ENCODE measurements at places on chromosomes 1 and 21.
A peak's percentile ranks its signal among the peaks of the same experiment; 100 is the strongest.

DNA sequence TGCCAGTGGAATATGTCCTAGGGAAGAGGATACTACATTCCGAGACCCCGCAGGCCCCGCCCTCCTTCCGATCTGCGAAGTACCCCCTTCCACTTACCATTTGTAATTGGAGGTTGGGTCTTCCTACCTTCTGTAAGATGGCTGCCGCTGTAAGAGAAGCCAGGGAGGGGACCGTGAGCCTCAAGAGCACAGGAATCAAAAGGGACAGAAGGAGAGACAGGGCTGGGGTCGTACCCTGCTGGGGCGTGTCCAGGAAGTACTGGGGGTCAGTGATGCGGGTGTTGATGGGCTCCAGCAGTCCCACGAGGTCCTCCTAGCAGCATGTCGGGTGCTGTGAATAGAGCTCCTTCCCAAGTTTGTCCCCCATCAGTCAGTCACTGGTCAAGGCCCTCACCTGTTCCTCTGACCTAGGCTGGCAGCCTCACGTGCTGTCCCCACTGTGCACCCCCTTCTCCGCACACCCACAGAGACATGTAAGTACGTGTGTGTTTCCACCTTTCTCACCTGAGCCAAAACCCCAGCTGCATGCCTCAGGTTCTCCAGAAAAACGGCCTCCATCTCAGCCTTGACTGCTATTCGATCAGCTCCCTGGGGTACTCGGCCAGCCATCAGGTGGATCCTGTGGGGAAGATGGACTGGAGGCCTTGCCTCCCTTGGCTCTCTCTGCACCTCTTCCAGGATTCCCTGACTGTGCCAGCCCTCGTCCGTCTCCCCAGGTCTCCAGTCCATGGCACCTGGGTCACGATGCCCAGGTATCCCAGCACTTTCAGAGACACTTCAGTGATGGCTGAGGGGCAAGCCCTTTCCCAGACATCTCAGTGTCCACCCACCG lies 1.8 kb downstream of the HYI start:
- DNase-seq, result no peak

DNA sequence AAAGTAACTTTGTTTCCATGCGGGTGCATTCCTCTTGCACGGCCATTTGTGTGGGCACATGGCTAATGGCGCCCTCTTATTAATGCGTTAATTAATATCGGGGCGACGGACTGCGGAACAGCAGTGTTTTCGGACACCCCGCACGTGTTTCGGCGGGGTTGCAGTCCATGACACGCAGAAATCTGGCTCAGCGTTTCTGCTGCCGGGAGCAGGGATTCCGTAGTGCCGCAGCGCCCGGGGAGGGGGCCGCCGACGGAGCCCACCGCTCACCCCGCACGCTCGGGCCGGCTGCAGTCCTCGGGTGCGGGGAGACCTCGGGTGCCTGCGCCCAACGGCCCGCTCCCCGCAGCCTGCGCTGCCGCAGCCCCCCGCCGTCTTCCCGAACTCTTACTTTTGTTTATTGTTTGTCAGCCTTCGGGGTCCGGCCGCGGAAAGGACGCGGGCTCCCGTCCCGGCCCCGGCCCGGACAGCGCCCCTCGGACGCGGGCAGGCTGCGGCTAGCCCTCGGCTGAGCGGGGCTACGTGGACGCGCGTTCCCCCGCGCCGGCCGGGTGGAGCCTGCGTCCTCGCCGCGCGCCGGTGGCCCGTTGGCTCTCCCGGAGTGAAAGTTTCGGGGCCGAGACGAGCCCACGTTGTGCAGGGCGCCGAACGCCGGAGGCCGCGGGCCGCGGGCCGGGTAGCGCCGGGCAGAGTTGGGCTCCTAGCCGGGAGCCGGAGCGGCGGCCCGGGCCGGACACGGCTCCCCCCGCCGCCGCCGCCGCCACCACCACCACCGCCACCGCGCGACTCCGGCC lies 849 bp downstream of the NFIA start:
- DNase-seq, result no peak

DNA sequence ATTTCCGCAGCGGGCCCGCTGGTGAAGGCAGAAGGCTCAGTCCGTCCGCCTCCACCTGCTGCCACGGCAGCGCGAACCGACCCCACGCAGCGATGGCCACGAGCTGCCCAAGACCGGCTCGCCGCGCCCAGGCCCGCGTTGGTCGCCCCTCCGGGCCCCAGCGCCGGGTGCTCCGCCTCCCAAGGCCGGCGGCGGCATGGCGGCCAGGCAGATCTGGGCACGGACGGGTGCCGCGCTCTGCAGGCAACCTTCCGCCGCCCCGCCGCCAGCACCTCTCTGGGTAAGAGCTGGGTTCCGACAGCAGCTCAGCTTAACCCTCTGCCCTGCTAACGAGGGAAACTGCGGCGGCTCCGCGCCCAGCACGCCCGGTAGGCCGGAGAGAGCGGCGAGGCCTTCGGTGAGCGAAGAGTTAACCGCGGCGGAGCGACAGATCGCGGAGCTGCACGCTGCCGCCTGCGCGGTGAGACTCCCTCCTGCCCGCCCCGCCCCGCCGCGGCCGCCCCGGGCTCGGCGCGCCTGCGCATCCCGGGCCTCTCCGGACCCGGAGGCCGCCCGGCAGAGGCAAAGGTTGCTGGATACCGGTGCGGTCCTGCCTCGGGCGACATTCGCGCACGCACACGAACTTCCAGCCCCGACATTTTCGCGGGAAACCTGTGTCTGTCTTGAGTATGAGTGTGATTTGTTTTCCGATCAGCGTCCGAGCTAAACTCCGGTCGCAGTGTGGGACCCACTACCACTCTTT lies at the start of gene C1orf53:
Gene C1orf53 (plus strand): TSS at position 177 of the 742 bp plus-strand sequence. CDS start 20 bp downstream, at position 197.
- peak; percentile 84 for DNase-seq

GRCh38 chr21:21845901-21846300 lies 847.7 kb downstream of the NCAM2 start:
- DNase-seq, result no peak

DNA sequence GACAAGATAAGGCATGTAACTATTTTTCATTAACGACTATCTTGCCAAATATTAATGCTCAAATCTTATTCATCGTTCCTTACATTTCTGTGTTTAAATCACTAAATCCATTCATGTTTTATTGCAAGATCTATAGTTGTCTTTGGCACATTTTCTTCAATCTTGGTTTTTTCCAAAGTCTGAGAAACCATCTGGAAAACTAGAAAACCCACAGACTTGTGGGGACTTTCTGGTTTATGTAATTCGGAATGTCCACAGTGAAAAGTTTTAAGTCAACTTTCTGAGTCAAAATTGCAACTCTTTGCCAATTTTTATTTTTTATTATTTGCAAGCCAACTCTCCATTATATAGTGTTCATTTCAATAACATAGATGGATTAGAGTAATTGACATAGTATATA lies 520.8 kb upstream of the ADAMTS5 start:
- DNase-seq, result no peak

DNA sequence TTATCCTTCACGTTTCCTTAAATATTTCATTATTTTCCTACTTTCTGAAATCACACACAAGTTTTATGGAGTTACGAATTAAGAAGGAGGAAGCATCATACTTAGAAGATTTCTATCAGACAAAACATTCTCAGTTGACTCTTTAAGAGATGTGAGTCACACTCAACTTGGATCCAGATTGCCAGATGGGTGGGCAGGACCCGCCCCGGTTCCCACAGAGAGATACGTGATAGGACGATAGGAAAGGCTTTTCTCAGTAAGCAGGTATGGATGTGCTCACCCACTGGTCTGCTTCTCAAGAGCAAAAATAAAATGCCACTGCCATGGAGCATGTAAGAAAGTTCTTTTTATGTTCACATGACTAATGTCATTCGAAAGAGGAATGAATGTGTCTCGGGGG lies 392.6 kb downstream of the MRPL39 start:
- no peak for DNase-seq

DNA sequence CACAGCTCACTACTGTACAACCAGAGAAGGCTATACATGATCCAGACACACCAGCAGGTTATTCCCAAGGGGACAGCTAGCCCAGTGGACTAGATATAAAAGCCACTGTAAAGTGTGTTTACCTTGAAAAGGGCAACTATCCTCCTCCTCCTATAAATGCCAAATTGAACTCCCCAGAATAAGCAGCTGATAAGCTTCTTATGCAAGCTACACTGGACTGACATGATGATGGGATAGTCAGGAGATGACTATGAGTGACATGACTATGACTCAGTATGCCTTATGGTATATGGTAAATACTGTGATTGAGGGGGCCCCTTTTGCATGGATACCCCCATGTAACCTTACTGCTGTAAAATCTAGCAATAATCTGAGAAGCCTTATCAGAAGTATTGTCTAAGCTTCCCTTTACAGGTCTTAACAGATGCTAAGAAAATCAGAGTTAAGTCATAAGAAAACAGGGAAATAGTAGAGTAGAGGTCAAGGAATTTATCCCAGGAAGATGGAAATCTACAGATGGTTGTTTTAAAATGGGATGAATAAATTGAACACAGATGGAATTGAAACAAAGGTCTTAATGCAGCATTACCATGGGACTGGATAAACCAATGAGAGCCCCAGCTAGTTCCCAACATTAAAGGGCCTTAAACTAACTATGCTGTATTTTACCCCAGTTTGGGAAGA lies 55.8 kb downstream of the TRIM33 start:
- DNase-seq, result no peak

- no peak for DNase-seq
Measured at GRCh38 chr1:230925608-230926007, 53.1 kb downstream of the TTC13 start.

DNA sequence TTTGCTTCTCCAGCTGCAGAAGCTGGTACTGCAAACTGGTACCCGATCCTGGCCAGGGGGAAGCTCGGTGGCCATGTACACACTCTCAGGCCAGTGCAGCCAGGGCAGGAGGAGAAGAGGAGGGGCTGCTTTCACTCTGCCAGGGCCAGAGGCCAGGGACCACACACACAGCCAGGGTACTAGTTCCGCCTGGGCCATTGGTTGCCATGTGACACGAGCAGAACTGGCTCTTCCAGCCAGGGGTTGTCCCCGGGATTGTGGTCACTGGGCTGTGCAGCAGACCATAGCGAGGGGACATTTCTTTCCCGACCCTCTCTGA lies 3.7 kb upstream of the SHISAL2A start:
- no peak for DNase-seq

DNA sequence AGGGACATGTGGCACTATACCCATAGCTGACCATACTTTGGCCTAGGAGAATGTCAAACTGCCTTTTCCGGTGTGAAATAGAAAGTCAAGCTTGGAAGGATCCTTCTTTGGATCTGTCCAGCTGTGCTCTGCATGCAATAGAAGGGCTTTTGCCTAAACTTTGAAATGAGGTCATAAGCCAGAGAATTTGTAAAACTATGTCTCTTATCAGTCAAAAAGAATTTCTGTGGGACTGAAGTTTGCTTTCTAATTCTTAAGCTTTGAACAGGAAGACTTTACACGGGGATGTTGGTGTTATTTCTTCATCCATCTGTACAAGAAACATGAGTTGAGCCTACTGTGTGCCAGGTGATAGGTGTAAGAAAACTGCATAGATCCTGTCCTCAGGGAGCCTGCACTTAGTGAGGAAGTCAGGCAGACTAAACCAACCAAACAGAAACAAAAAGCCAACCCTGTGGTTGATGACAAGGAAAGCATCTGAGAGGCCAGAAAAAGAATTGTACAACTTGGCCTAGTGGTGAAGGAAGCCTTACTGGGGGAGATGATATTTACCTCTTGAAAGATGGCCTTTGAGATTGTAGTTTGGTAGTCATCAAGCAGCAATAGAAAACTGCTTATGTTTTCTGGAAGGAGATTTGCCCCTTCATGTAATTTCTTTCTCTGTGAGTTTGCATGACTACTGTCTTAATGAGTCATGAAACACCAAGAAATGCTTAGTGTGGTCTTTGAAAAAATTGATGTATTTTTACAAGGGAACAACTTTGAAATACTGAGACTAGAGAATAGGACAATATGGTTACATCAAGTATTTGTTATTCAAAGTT lies 24.8 kb downstream of the TGFB2 start:
- DNase-seq, result no peak

- DNase-seq, result no peak
Measured at GRCh38 chr21:45889256-45889655, 92.3 kb upstream of the COL6A1 start.

GRCh38 chr1:16215882-16216753 lies 3.7 kb upstream of the ARHGEF19 start:
- peak; percentile 54 for DNase-seq

- no peak for DNase-seq
Measured at GRCh38 chr1:156448134-156448967, 52.2 kb downstream of the MEF2D start.

DNA sequence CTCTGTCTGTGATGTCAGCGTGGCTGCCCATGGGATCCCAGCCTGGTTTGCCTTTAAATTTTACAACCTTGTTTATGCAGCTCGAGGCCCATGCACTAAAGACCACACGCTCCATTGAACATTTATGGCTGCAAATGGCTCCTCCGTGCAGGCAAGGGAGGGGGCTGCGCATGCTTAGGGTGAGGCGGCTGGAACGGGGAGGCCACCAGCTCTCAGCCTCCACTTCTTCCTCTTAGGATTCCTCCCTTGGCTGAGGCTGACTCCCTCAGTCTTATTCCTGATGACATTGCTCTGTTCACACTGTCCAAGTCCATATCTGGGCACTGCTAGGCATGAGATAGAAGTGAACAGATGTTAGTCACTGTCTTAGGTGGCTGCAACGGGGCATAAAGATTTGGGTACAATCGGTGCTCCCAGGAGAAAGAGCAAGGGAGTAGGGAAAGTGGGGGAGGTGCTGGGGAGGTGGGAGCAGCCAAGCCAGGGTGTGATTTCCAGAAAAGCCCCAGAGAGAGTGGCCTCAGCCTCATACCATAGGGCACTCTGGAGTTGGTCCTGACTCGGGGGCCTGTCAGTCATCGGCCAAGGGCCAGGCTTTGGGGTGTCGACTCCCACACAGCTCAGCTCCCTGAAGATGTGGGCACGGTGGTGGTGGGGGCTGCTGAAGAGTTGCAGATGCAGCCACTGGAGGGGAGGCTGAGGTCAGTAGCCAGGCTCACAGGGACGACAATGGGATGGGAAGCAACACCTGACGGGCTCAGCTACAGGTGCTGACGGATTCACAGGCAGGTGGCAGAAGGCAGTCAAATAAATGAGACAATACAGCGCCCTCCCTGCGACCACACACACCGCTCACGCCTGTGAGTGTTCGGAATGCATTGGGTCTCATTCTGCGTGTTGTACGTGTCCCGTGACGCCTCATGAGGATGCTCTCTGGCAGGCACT lies 37.3 kb upstream of the ACTL8 start:
- no peak for DNase-seq

GRCh38 chr1:58608945-58609344 lies 31.9 kb upstream of the TACSTD2 start:
- DNase-seq, result no peak

- DNase-seq, result no peak
Measured at GRCh38 chr1:14136881-14137280, 436.9 kb downstream of the PRDM2 start.

- no peak for DNase-seq
Measured at GRCh38 chr1:18932879-18933278, 23.6 kb downstream of the IFFO2 start.

DNA sequence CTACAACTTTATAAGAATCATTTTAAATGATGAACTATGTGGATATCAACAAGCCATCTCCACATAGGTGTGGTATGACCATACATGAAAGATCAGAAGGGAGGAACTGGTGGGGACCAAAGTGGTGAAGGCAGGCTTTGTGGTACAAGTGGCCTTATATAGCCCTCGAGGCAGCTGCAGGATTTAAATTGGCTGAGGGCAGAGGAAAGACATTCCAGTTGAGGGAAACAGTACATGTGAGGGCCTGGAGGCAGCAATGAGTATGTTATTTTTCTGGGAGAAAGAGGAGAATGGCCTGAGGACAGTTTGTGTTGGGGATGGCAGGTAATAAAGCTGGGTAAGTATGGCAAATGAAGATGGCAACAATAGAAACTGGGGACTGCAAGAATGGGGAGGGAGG lies 17.1 kb downstream of the OSCP1 start:
- no peak for DNase-seq
